Activated naive CD8-positive, alpha-beta T cell treated with anti-CD3 and anti-CD28 coated beads, Interleukin-2, amount 10 ng/mL, durations not matched to agents 7 days and 5 days (primary cell): ENCODE measurements at places on chromosomes 3 and 15. TPM values are rescaled to one million over a fixed set of nuclear protein-coding genes. Genes with fewer than 3 reads are reported as not detected.

PRR20G gene
- total RNA-seq = not detected

SKOR1 gene
- total RNA-seq = 0.71 TPM

ZPLD1 gene
- not detected for total RNA-seq

TFDP2 gene
- total RNA-seq = 32.1 TPM

PLD1 gene
- 1.7 TPM for total RNA-seq

SYNM gene
- total RNA-seq = 4.5 TPM

EFHB gene
- total RNA-seq = not detected

SLC15A2 gene
- 1.8 TPM for total RNA-seq

CERS3 gene
- total RNA-seq = 0.44 TPM

IL12A gene
- 0.19 TPM for total RNA-seq

ASB14 gene
- not detected for total RNA-seq

CPN2 gene
- not detected for total RNA-seq

LARP6 gene
- not detected for total RNA-seq

CFAP92 gene
- not detected for total RNA-seq

RASL12 gene
- not detected for total RNA-seq

FOXB1 gene
- total RNA-seq = 0.74 TPM

RTP4 gene
- total RNA-seq = 17.1 TPM

PLXNB1 gene
- total RNA-seq = 4.5 TPM

PLA1A gene
- total RNA-seq = 0.19 TPM

RASA2 gene
- 62.6 TPM for total RNA-seq

CYP1A2 gene
- total RNA-seq = not detected

MAGEL2 gene
- not detected for total RNA-seq

HHATL gene
- total RNA-seq = not detected

MYH15 gene
- 0.17 TPM for total RNA-seq

IL20RB gene
- 1.9 TPM for total RNA-seq

BOC gene
- not detected for total RNA-seq

CA12 gene
- total RNA-seq = not detected

GTF2A2 gene
- 86.3 TPM for total RNA-seq

FBXL22 gene
- total RNA-seq = 1.2 TPM

CPNE9 gene
- not detected for total RNA-seq

FANCD2OS gene
- not detected for total RNA-seq

NBEAL2 gene
- total RNA-seq = 165 TPM

FBLN2 gene
- total RNA-seq = 2.6 TPM

CASR gene
- total RNA-seq = not detected

LMCD1 gene
- total RNA-seq = 0.31 TPM

LIPH gene
- not detected for total RNA-seq

CLDN18 gene
- total RNA-seq = not detected

EFCAB12 gene
- total RNA-seq = 1.4 TPM

CCDC39 gene
- total RNA-seq = not detected

SEMA5B gene
- total RNA-seq = 0.17 TPM

GABRA5 gene
- total RNA-seq = not detected

UQCRC1 gene
- total RNA-seq = 144 TPM

CAMK1 gene
- 25.2 TPM for total RNA-seq

FEZF2 gene
- not detected for total RNA-seq

HYKK gene
- 2.4 TPM for total RNA-seq

WNT5A gene
- not detected for total RNA-seq

LMOD3 gene
- total RNA-seq = not detected

MTFMT gene
- total RNA-seq = 21.3 TPM

OPA1 gene
- total RNA-seq = 57.9 TPM

COL6A5 gene
- not detected for total RNA-seq

RETNLB gene
- not detected for total RNA-seq

PDCD10 gene
- total RNA-seq = 51.6 TPM

SYNPR gene
- not detected for total RNA-seq

COL8A1 gene
- not detected for total RNA-seq

ZBTB47 gene
- total RNA-seq = 1.3 TPM

SHC4 gene
- total RNA-seq = 0.23 TPM
